NCI-H526 treated with DMSO at 0.1 percent for 48 hours (cell line): ENCODE measurements at places on chromosomes 16 and 17.
A peak's percentile ranks its signal among the peaks of the same experiment; 100 is the strongest.

DNA sequence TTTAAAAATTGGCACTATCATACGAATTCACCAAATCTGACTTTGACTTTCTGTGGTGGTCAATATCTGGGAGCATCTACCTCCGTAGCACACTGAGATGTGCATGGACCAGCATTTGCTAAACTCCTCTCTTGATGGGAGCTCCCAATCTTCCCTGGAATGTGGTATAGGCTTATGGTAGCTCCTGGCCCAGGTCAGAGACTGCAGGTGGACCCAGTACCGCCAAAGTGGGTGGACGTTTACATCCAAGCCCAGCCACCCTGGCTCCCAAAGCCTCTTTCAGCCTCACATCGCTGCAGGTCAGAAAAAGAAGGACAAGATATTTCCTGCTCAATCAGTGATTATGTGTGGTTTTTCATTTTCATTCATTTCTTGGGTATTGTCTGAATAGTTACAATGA lies 43.1 kb upstream of the NKD1 start:
- DNase-seq: no peak

DNA sequence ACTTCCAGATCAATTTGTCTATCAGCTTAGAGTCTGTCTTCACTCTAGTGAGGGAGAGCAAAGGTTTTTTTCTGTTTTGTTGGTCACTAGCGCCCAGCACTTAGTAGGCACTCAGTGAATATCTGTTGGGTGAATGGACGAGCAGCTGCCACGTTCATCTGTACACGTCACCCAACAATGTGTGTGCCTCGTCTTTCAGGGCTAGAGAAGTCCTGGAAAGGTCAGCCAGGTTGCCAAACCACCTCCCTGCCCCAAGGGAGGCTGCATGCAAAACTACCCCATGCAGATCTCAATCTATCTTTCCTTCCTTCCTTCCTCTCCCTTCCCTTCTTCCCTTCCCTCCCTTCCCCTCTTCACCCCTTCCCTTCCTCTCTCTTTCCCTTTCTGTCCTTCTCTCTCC lies 340.9 kb downstream of the SOX9 start:
- no peak for DNase-seq

GRCh38 chr16:85132456-85133289 lies 20.4 kb upstream of the CIBAR2 start:
- no peak for DNase-seq

- DNase-seq: no peak
Measured at GRCh38 chr17:8953156-8953885, 12.2 kb downstream of the PIK3R5 start.

DNA sequence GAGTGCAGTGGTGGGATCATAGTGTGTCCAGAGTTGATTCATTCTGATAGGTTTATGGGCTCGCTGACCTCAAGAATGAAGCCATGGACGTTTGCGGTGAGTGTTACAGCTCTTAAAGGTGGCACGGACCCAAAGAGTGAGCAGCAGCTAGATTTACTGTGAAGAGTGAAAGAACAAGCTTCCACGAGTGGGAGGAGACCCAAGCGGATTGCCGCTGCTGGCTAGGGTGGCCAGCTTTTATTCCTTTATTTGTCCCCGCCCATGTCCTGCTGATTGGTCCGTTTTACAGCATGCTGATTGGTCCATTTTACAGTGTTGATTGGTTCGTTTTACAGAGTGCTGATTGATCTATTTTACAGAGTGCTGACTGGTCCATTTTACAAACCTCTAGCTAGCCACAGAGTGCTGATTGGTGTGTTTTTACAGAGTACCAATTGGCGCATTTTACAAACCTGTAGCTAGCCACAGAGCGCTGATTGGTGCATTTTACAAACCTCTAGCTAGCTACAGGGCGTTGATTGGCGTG lies 17.5 kb downstream of the CACNG4 start:
- no peak for DNase-seq

DNA sequence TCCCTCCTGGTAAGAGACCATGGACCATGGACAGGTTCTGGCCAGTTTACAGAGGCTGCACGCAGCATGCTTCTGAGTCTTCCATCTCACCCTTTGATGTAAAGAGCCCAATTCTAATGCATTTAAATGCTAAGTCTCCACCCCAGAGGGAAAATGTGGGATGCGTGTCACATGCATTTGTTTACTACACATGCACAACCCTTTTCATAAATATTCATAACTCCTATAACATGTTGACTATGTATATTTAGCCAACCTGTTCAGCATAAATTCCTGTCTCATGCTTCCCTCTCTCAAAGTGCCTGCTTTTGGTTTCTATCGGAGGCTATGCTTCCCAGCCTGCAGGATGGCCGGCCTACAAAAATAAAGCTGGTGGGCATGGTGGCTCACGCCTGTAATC lies 260.3 kb downstream of the STX8 start:
- no peak for DNase-seq

- no peak for DNase-seq
Measured at GRCh38 chr17:80927791-80928216, 63.8 kb upstream of the CHMP6 start.

- no peak for DNase-seq
Measured at GRCh38 chr16:67537636-67538591, 9.3 kb downstream of the RIPOR1 start.

- DNase-seq: no peak
Measured at GRCh38 chr16:86854626-86855294, 276.4 kb downstream of the FOXL1 start.

DNA sequence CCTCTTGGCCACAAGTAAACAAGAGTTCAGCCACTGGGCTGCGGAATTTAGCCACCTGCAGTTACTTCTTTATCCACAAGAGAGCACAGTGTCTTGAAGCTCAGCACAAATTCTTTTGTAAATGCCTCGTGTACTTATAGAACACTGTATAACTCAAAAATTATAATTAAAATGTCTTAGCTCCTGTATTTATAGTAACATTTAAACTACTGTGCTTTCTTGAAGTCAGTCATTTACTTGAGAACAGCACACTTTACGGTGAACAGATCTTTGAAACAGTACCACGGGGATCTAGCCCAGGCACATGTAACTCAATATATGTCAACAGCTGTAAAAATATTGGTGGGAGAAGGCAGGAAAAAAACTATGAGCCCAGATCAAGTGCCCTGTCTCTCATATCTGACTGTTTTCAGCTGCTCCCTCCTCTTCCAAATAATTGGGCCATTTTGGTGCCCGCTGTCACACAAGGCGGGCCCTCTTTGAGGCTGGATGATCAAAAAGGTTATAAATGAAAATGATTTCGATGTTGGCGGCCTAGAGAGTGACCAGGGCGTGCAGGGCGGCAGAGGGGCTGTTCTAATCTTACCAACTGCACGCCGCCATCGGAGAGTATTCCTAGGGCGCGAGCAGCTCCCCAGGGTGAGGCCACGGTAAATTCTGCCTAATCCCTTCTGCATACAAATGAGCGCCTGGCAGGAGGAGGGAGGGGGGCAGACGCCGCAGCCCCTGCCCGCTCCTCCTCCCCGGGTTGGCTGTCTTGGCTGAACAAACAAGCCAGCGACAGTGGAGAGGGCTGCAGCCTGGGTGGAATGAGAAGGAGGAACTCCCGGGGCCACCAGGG lies 183.2 kb downstream of the C16orf78 start:
- peak; percentile 64 for DNase-seq

DNA sequence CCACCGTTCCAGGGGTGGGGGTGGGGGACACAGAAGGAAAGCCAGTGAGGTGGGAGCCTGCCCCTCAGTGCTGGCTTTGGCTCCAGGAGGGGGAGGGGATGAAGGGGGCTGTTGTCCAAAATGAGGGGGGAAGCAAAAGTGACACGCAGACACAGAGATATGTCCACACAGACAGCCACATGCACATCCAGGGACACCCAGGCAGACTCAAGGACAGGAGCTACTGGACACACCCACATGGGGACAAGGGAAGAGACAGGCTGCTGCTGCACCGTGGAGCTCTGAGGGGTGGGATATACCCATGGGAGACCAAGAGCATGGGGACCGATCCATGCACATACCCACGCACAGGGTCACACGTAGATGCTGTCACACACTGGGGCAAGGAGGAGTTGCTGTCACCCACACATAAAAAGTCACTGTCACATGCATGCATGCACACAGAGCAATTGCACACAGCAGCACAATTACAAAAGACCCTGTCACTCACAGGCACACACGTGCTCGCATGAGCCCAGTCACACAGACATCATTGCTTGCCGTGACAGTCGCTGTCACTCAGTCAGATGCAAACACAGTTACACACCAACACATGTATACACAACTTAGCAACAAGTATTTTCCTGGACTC lies 1.3 kb downstream of the THRA start:
- no peak for DNase-seq

DNA sequence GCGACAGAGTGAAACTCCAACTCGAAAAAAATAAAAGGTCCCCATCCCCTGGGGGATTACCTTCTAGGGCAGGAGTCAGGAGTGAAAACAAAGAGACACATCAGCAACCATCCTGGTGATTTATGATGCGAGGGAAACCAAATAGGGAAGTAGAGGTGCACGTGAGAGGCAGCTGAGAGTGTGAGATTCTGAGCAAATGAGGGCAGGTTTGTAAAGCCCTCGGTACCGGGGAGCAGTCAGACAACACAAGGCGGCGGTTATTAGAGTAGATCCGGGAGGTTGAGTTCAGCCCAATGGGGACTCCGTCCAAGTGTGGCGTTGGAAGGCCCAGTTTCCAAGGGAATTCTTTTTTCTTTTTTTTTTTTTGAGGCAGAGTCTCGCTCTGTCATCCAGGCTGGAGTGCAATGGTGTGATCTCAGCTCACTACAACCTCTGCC lies 7.4 kb upstream of the ARMC7 start:
- no peak for DNase-seq

DNA sequence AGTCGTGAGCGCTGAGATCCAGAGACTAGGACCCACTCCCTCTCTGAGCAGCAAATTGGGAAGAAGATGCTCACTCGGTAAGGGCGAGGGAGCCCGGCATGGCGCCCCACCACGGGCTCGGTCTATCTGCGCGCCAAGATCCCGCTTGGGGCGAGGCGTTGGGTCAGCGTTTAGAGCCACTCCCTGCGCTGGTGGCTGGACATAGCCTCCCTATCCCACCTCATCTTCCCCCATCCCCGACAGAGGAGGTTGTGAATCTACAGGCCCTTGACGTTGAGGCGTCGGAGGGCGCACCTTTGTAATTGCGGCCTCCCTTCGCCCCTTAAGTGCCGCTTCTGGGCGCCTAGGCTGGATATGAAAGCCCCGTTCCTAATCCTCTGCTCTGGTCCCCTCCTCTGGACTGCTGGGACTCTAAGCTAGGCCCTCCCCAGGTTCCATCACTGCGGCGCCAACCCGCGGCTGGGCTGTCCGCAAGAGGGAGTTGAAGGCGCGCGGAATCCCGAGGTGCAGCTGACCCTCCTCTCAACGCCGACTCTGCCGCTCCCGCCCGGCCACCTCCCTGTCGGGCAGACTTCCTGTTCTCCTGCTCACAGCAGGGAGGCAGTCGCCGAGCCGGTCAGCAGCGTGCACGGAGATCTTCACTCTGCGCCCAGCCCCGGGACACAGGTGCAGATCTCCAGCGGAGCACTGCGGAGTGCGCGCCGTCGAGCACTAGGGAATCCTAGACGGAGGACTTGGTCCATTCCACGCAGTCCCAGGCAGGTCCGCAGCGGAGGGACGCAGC lies 16.1 kb upstream of the HOXB9 start:
- no peak for DNase-seq

DNA sequence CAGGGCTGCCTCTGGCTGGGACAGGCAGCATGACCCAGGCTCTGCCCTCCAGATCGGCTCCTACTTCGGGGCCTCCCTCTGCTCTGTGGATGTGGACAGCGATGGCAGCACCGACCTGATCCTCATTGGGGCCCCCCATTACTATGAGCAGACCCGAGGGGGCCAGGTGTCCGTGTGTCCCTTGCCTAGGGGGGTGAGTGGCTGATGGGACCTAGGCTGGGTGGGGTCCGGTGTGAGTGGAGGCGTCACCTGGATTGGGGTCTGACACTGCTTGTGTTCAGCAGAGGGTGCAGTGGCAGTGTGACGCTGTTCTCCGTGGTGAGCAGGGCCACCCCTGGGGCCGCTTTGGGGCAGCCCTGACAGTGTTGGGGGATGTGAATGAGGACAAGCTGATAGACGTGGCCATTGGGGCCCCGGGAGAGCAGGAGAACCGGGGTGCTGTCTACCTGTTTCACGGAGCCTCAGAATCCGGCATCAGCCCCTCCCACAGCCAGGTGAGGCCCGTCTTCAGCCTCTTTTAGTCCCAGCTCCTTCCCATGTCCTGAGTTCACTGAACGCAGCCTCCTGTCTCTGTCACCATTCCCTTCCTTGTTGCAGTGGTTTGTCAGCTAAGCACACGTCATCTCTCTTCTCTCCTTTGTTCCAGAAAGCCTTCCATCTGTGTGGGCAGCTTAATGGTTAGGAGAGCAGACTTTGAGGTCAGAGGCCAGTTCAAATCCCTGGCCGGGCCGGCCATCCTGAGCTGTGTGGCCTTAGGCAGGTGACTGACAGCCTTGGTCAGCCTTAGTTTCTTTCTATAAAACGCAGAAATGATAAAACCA lies 16.9 kb downstream of the COX6A2 start:
- no peak for DNase-seq

GRCh38 chr17:29344201-29344856 lies 45.8 kb upstream of the TAOK1 start:
- DNase-seq: no peak

DNA sequence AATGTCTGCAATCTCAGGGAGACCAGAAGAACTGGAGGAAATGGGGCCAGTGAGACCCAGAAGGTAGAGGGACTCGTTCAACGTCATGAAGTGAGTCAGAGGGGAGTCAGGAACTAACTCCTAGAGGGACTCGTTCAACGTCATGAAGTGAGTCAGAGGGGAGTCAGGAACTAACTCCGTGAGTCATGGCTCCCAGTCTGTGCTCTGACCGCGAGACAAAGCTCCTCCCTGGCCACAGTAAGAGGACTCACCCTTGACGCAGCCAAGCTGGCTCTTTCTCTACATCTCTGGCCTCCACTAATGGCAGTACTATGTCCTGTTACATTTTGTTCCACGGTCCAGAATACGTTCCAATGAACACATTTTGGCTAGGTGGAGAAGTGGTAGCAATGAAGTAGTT lies 902.5 kb downstream of the KCNJ2 start:
- no peak for DNase-seq

- no peak for DNase-seq
Measured at GRCh38 chr17:27818401-27819105, 18.2 kb upstream of the NOS2 start.

GRCh38 chr17:78315355-78316114 lies 44.3 kb downstream of the SOCS3 start:
- DNase-seq: no peak

GRCh38 chr17:48593840-48594537 lies 410 bp upstream of the HOXB5 start:
- peak; percentile 68 for DNase-seq

DNA sequence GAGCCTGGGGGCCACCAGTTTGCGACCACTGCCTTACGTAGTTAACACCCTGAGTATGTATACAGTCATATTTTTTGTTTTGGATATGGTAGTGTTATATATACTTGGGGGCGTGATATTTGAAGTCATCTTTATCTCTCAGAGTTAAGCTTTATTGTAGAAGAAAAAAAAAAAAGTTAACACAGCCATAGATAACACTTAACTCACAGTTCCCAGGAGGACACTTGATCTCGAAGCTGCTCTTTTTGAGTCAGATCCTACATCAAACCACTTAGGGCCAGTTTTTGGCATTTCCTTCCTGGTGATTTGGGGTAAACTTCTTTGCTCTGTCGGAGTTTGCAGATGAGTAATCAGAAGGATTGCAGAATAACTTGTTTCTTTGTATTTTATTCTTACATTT lies 5.8 kb downstream of the ITPRIPL2 start:
- DNase-seq: no peak

GRCh38 chr17:6666077-6666521 lies 14.5 kb downstream of the C17orf100 start:
- DNase-seq: peak; percentile 25

GRCh38 chr16:21069986-21070385 lies 80.7 kb downstream of the DNAH3 start:
- DNase-seq: no peak

GRCh38 chr16:17053536-17054160 lies 417.1 kb downstream of the XYLT1 start:
- no peak for DNase-seq
